Cardiac septum (tissue), 1 donor: ENCODE measurements at places on chromosomes 11 and 22.

- no peak for DNase-seq
These were observed at the start of gene CTSW for GRCh38 chr11:65879617-65880016. TSS of gene CTSW (plus strand) at chr11:65879837. CDS start at chr11:65879855, 18 bp downstream.

DNA sequence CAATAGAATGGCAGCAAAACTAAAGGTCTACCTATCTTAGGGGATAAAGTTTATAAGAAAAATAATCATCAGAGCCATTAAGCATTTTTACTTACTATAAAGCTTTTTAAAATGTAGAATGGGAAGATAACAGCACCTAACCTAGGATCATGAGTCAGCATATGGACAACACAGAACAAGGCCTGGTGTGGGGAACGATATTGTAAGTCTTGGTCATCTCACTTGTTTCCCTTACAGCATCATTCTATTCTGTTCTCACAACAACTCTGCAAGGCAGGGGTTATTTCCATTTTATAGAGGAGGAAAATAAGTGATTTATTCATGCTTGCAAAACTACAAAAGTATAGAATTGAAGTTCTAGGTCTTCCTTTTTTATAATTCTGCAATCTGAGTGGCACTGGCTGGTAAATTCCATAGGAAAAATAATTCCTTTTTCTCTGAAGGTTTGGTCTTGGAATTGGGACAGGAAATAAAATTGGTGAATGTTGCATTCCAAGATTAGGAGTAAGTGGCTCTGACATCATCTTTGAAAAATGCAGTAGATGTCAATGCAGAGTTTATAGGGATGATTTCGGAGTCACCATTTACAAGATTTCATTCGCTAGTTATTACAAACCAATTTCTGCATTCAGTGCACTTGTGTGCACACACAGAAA lies 423.0 kb downstream of the DYNC2H1 start:
- DNase-seq: no peak

DNA sequence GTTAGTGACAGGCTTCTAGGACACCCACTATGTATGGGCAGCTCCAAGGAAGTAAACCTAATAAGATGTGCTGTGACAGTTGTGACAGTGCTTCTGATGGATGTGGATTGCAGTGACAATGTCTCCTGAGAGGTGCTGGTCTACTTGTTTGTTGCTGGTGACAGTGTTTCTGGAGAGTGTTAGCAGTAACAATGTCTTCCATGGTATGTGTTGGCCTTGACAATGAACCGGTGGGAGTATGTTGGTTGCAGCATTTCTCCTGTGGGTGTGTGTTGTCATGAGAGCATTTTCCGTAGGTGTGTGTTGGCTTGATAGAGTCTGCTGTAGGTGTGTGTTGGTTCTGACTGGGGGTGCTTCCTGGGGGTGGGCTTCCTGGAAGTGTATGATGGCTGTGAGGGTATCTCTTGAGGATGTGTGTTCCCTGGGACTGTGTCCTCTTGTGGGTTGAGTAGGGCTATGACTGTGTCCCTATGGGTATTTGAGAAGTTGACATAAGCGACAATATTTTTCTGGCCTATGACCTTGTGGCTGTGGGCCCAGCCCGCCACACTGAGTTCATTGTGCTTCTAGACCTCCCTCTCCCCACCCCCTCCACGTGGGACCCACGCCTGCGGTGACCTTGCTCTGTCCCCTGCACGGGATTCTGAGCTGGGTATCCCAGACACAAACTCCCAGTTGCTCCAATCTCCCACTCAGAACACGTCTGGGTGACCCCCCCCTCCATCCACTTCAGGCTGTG lies 1.2 kb downstream of the DCHS1 start:
- DNase-seq: no peak

DNA sequence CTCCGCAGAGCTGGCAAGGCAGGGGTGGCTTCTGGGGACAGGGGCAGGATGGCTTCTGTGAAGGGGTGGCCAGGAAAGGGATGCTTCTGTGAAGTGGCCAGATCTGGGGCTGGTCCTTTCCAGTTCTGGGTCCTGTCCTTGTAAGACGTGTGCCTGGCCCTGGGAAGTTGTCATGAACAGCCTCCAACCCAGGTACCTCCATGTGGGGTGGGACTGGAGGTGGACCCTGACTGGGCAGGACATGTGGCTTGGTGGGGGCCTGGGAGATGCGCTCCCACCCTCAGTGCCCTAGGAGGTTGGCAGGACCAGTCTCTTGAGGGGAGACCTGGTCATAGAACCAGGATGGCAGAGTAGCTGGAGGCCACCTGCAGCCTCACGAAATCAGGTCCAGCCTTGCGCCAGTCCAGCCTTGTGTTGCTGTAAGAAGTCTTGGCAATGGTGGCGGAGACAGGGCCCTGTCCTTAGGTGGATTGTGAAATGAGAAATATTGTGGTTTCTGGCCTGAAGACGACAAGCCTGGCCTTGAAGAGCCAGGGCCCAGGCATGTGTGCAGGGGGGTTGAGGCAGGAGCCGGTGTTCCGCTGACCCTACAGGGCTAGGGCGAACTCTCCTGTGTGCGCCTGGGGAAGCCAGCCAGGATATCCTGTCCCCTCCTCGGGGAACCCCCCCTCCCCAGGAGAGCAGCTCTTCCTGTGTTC lies 2.6 kb downstream of the KCNQ1 start:
- peak; percentile 59 for DNase-seq

GRCh38 chr11:76241243-76242000 lies 35.1 kb upstream of the WNT11 start:
- DNase-seq: no peak

DNA sequence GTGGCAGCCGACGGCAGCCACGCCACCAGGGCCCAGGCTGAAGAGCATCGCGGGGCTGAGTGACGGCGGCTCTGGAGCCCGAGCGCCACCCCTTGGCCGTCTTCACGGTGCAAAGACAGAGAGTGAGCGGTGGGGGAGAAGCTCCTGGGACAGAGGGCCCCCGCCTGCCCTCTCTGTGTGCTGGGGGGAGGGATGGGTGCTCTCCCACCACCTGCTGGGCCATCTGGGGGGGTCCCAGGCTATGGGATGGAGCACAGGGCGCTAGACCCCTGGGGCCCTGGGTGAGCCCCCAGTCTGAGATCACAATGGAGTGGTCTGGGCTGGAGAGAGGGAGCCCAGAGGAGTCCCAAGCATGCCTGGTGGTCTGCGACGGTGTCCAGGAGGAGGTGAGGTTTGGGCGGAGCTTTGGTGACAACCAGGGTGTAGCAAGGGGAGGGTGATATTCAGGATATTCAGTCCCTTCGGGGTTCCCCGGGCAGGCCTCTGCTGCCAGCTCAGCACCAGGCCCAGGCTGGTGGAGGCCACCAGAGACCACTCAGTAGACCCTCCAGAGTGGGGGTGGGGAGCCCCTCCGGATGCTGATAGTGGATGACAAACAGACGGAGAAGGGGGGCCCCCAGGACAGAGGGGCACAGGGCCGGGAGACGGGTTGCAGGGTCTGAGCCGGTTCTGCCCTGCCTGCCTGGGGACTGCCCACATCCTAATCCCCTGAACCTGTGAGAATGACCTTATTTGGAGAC lies 78.1 kb upstream of the PRR5 start:
- DNase-seq: no peak

DNA sequence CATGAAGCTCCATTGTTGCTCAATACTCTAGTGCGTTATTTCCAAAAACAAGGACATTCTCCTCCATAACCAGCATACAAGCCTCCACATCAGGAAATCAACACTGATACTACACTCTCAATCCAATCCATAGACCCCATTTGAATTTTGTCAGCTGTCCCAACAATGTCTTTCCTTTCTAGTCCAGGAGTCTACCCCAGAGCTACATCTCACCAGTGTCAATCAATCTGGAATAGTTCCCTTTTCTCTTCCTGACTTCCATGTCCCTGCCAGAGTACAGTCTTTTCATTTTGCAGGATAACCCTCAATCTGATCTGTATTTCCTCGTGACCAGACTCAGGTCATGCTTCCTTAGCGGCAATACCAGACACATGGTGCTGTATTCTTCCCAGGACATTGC lies 43.0 kb downstream of the TCF20 start:
- no peak for DNase-seq

DNA sequence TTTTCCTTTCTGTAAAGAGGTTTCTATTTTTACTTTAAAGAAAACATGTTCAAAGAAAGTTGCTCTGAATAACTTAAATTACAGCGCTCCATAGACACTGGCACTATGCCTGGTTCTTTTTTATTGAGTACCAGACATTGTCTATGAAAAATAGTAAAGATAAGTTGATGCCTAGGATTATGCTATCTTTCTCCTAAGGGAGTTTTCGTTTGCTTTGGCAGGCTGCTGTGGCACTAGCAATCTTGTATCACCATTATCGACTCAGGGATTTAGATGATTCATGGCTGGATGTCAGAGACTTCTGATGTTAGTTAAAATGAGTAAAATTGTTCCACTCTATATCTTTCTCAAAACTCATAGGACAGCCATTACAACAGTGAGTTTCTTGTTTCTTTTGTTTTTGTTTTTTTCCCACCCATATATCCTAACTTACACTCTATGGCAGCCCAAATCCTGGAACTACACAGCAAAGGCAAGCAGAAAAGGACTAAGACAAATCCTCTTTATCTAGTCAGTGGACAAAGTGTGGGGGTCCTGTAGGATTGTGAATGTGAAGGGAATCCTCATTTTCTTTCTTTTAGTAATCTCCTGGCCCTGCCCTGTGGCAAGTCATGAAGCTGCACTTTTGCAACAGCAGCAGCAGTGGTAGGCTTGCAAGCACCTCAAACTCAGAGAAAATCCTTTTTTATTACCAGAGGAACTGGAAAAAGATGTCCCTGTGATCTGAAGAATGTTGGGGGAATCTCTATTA lies 20.7 kb downstream of the SLN start:
- DNase-seq: no peak

GRCh38 chr11:47649276-47649675 lies 6.9 kb upstream of the MTCH2 start:
- DNase-seq: no peak

GRCh38 chr22:38030311-38031133 lies 26.7 kb upstream of the PICK1 start:
- DNase-seq: no peak

DNA sequence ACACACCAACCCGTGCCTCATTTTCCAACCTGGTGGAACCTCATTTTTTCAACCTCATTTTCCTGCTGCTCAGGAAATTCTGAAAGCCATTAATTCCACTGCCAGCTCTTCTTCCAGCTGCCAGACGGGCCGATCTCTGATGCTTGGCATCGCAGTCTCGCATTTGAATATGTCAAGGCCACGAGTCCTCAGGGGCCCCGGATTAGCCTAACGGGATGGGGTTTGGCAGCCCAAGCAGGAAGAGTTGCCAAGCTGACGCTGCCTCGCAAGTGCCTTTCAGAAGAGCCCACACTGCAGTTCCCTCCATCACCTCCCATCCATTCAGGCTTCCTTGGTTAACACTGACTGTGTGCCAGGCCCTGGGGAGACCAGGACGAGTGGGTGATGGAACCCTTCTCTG lies 8.7 kb downstream of the RASD2 start:
- DNase-seq: no peak

DNA sequence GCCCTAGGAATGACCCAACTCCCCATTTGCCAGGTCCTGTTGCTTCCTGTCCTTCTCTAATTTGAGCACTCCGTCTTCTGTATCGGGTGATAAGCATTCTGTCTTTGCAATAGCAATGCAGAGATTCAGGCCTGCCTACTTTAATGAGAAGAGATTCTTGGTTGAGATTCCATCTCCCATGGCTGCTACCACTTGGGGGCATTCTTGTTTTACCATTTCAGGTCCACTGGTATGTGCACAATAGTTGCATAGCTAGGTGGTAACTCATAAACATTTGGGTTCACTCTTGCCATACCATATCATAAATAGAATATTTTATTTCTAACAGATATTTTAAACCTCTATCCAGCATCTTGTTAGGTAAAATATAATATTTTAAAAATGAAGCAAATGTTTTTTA lies 34.4 kb upstream of the CALCB start:
- DNase-seq: no peak

- DNase-seq: no peak
These were observed 6.0 kb downstream of the NXPE1 start for GRCh38 chr11:114553642-114554041.

DNA sequence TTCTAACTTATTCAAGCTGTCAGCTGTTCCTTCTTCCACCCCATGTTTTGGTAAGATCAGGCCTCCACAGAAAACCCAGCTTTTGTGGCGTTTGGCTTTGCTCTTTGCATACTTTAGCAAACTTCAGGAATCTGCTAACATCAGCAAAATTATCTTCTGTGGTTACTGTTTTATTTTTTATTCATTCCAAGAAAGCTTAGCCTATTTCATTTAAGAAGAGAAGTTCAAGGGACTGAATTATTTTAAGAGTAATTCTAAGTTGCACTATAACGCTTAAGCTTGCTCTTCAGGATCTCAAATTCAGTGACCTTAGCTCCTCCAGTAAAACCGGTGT lies 1.1 kb downstream of the JHY start:
- DNase-seq: no peak

DNA sequence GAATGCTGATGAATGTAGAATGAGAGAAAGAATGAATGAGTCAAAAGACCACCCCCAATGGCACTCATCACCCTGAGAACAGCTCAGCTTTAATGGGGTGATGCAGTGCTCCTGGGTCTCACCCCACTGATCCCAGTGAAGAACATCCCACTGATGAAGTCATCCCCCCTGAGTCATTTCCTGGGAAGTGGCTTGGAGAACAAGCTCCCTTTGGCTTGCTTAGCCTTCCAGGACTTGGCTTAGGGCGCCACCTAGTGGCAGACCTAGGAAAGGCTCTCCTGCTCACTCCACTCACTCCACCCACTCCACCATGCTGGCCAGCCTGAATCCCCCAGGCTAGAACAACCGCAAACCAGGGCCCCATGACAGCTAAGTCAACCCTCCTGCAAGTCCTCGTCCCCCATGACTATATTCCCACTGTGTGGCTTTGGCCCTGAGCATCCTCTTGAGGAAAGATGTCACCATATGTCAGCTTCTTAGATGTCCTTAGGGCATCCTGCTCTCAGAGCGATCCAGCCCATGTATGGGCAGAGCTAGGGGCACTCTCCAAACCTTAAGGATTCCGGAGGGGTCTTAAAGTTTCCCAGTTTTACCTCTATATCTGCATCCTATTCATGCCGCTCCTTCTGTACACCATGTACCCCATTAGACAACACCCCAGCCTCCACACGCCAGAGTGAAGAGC lies 17.8 kb upstream of the TMPRSS13 start:
- DNase-seq: peak; percentile 95

DNA sequence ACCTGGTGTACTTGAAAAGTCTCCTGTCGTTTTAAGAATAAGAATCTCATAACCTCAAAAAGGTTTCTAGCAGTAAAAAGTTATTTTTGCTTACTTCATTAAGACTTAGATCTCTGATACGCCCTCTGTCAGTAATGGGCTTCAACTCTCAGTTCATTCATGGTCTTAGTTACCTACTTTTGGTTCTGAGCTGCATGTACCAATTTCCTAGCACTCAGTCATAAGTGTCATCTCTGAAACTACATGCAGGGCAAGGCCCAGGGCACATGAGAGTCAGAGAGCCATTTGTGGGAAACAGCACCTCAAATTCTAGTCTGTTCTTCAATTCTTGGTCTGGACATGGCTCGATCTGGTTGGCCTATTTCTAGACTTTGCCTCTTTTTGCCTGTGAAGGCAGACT lies 838.4 kb downstream of the FAM181B start:
- no peak for DNase-seq

DNA sequence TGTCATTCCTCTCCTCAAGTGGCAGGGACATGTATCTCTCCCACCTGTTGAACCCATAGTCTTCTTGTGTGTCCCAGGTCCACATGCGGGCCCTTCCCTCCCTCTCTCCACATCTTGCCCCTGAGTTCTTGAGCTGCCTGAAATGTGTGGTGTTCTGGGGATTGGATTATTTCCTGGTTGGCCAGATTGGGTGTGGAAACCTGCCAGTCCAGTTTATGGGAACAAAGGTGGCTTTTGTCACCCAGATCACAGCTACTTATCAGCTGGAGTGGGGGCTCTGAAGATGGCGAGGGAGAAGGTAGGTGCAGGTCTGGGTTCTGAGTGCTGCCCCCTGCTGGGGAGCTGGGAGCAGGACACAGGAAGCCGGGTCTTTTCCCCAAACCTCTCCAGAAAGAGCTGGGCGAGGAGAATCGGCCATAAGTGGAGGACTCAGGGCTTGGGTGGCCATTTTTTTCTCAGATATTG lies 14.2 kb downstream of the DTX4 start:
- no peak for DNase-seq
